ENCODE measurements at places on chromosomes 2 and 18.

- no peak for DNase-seq
Measured at GRCh38 chr2:96116879-96117533, 635 bp upstream of the ADRA2B start.

- DNase-seq, result no peak
Measured at GRCh38 chr2:136310797-136311603, 193.1 kb upstream of the CXCR4 start.

DNA sequence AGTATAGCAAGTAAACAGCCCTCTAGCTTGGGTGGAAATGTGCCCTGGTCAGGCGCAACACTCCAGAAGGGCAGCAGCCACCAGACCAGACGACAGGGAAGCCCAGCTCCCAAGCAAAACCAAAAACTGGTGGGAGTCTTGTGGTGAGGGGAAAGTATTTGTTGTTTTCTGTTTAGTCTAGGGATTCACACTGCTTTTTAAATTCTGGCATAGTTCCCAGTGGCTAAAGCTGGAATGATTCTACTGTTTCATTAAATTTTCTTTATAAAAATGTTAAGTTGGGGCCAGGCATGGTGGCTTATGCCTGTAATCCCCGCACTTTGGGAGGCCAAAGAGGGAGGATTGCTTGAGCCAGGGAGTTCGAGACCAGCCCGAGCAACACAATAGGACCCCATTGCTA lies 38.5 kb downstream of the MERTK start:
- no peak for DNase-seq

DNA sequence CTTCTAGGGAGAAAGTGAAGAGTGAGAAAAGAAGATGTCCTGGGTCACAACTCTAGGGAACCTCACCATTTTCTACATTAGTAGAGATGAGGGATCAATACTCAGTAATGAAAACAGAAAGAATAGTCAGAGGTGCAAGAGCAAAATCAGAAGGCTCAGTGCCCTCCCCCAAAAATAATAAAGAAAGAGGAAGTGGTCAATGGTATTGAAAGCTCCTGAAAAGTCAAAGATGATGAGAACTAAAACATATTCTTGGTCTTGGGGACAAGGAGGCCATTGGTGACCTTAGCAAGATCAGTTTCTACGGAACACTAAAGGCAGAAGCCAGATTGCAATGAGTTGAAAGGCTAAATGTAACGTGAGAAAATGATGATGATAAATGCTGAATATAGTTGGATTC lies 24.5 kb upstream of the MYO1B start:
- DNase-seq, result no peak

GRCh38 chr18:255171-255570 lies 12.7 kb downstream of the THOC1 start:
- no peak for DNase-seq

- DNase-seq, result no peak
Measured at GRCh38 chr2:95158441-95158840, 1.2 kb downstream of the ZNF514 start.

- DNase-seq, result no peak
Measured at GRCh38 chr2:145764631-145765030, 1244.7 kb upstream of the ZEB2 start.

DNA sequence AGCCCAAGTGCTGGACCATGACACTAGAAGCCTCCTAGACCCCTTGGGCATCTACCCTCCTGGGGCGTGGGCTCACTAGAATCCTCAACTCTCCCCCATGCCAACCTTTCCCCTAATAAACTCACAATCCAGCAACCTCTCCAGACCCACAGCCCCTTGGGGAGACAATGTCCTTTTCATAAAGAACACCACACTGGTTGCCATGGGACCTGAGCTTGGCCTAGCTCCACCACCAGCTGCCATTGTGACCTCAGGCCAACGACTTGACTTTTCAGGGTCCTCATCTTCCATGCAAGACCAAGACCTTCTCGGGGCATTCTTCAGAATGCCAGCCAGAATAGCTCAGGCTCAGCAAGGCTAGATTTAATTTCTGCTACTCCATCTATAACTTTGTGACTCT lies 128.1 kb upstream of the NPAS2 start:
- DNase-seq, result no peak

- DNase-seq, result no peak
Measured at GRCh38 chr18:54351186-54351585, 6.5 kb downstream of the STARD6 start.

DNA sequence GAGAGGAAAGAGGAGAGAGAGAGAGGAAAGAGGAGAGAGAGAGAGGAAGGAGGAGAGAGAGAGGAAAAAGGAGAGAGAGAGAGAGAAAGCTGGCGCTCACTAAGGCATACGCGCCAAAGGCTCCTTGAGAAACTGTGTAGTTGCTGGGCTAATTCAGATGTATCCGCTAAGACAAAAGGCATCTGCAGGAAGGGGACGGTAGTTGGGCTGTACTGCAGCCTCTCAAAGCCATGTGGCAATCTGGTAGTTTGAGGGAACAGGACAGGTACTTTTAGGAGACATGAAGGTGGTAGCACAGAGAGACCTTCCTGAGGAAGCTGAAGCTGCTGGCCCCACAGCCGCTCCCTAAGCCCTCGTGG lies 31.6 kb downstream of the THNSL2 start:
- DNase-seq, result no peak

- no peak for DNase-seq
Measured at GRCh38 chr18:79788734-79789085, 9.0 kb upstream of the KCNG2 start.

DNA sequence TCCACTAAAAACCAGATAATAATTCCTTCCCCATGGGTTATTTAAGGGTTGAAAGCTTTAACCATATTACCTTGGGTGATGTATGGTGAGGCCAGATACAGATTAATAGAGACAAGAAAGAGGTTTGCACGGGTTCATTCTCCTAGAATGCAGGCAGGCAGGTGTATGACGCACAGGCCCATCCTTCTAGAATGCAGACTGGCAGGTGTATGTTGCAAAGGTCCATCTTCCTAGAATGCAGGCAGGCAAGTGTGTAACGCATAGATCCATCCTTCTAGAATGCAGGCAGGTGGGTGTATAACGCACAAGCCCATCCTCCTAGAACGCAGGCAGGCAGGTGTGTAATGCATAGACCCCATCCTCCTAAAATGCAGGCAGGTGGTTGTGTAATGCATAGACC lies 3.9 kb downstream of the RSAD2 start:
- DNase-seq, result no peak

DNA sequence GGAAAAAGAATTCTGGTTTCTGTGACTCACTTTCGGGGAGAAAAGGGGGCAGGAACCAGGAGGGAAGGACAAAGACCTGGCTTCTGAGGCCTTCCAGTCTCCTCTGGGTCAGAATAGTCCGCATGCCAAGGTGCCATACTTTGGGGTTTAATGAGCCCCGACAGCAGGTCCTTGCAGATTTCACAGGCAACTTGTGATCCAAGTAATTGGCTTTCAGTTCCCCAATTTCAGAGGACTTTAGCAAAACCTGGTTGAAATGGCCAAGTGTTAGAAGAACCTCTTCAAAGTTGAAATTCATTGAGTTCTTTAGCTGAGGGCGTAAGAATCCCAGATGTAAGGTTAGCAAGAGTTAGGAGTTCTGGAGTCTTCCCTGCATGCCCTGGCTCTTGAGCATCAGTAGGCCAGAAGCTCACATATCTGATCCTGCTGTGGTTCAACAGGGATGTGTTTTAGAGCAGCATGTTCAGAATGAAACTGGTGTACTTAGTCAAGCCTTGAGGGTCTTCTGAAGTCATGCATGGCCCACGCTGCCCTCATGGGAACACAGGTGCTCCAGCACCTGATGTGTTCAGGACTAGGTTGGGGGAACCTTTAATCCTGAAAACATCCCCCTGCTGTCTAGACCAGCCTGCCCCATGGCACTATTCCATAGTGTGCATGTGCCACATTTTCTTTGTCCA lies 143.0 kb downstream of the NUP35 start:
- DNase-seq, result no peak

Data from substantia nigra (tissue), 51 donors.